Caco-2 (cell line): ENCODE measurements at places on chromosomes 12 and 14.
A peak's percentile ranks its signal among the peaks of the same experiment; 100 is the strongest.

- H3K4me1 ChIP-seq: no peaks in the 10 kb centered on the region
- no peak overlapping the region for H3K4me3 ChIP-seq
- H3K27ac ChIP-seq: no peak overlapping the region
- no peaks in the 10 kb centered on the region for H3K27me3 ChIP-seq
- DNase-seq: no peak
These were observed 5.6 kb downstream of the OR10P1 start for GRCh38 chr12:55642267-55642666.

DNA sequence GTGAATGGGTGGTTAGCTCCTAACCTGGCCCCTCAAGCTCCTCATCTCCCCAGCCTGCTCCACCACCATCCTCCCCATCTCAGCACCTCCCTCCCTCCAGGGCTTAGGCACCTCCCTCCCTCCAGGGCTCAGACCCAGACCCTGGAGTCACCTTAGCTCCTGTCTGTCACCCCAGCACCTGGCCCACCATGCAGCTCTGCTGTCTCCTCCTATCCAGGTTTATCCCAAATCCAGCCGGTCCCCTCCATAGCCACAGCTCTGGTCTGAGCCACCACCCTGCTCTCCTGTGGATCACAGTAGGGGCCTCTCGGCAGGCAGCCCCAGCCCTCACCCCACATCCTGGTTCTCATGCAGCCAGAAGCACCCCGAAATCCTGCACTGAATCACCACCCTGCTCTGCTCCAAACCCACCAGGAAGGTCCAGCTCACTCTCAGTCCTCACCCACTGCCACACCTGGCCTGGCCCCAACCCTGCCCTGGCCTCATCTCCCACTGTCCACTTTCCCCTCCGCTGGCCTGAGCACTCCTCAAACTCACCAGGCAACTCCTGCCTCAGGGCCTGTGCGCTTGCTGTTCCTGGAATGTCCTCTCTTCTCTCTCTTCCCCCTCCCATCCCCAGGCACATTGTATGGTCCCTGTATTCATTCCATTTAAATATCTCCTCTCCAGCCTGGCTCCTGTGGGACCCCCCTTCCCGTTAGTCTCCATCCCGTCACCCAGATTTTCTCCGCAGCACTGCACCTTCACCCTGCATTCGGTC lies 62.6 kb downstream of the DIO3 start:
- no peaks in the 10 kb centered on the region for H3K27me3 ChIP-seq
- no peak overlapping the region for H3K27ac ChIP-seq
- H3K36me3 ChIP-seq: no peaks in the 10 kb centered on the region
- no peak for DNase-seq

- H3K27ac ChIP-seq: no peak overlapping the region
- no peak for DNase-seq
These were observed 78.8 kb upstream of the EVL start for GRCh38 chr14:99986396-99986795.

DNA sequence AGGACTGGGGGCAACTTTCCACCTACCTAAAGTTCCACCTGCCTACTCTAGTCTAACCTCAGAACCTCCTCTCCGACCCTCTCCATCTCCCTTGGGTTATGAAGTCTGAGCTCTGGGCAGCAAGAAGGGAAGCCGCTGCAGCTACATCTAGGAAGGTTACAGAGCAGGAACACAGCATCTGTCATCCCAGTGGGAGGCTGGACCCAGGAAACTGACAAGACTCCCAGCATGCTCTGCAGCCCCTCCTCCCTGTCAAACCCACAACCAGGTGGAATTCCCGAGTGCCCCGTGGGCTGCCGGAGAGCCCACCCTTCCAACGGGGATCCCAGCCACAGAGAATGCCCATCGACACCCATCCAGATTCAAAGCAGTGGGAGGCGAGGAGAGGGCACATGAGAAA lies 2.1 kb downstream of the TESC start:
- H3K36me3 ChIP-seq: no peaks in the 10 kb centered on the region
- no peak overlapping the region for H3K4me3 ChIP-seq
- H3K27me3 ChIP-seq: no peaks in the 10 kb centered on the region
- no peak overlapping the region for H3K27ac ChIP-seq
- peaks cover 6% of the 10 kb centered on the region; the same call in 1 of the 2 replicates for H3K4me1 ChIP-seq

- H3K4me1 ChIP-seq: no peaks in the 10 kb centered on the region
- no peak for DNase-seq
- H3K27me3 ChIP-seq: no peaks in the 10 kb centered on the region
These were observed 348.1 kb upstream of the RPL10L start for GRCh38 chr14:46999661-47000060.

- no peak overlapping the region for H3K27ac ChIP-seq
- H3K36me3 ChIP-seq: no peaks in the 10 kb centered on the region
These were observed 64.6 kb downstream of the BEGAIN start for GRCh38 chr14:100522616-100523099.

DNA sequence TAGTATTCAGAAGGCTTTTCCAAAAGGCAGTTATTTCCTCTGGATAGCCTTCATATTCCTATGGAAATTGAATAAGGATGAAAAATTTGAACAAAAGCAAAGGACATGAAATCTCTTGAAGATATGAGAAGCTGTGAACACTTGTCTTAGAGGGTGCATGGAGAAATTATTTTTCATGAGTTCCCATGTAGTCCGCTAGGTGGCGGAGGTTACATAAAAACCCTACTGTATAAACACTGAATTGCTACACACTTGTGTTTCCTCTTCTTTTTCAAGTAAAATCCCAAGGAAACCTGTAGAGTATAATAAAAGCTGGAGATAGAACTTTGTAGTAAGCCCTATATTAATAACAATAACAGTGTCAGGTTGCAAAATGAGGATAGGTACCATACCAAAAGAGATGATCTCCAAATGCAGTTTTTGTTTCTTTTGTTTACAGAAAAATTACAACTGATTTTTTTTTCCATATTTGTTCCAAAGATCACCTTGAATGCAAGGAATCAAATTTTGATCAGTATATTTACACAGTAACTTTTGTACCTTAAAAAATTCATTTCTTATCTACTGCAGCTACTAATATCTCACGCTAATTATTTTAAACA lies 37.8 kb upstream of the OR4E1 start:
- no peak overlapping the region for H3K4me3 ChIP-seq
- no peaks in the 10 kb centered on the region for H3K27me3 ChIP-seq
- H3K4me1 ChIP-seq: peaks cover 9% of the 10 kb centered on the region; the same call in 1 of the 2 replicates
- H3K27ac ChIP-seq: no peak overlapping the region

- no peak for DNase-seq
- H3K4me1 ChIP-seq: 0 out of 2 replicates have a peak, but pooled peaks cover 5% of the 10 kb centered on the region
- H3K27ac ChIP-seq: no peak overlapping the region
These were observed 86.6 kb downstream of the KDM2B start for GRCh38 chr12:121494093-121494787.

DNA sequence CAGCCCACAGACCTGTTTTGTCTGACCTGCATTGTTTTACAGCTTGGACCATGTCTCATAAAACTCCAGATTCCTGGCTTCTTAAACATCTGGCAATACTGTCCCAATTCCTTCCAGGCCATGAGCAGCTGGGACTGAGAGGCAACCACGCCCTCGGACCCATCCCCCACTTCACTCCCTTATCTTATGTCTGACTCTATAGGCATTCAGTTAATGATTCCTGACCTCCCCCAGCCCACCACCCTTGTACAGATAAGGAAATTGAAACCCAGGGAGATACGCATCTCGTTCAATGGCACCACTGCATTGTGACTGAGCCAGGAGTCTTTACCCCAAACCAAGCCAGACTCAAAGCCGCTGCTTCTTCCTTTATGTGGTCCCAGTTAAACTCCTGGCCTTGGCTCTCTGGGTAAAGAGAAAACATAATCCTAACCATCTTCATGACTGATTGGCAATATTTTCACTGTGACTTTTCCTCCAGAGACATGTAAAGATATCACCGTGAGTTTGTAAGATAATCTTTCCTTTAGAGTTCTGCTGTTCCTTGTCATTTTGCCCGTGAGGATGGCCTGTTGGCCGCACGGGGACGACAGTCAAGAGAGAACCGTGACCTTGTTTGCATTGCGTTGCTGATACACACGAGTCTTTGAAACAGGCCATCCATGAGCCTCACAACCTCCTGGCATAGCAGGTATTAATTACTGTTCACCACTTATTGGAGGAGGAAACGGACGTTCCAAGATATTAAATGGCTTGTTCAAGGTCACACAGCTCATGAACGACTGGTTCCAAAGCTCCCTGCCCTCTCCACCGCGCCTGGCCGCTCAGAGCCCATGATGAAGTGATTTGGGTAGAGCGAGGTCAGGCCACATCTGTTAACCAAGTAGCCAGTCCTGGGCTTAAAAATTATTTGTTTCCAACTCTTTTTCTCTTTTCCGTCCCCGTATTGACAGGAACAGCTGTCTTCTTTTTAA lies 39.4 kb downstream of the MAP1LC3B2 start:
- DNase-seq: peak; percentile 82
- no peaks in the 10 kb centered on the region for H3K36me3 ChIP-seq
- H3K4me3 ChIP-seq: no peak overlapping the region
- H3K4me1 ChIP-seq: peaks cover 22% of the 10 kb centered on the region
- peak overlapping the region; percentile 22 for H3K27ac ChIP-seq

GRCh38 chr12:49949866-49950265 lies 671 bp upstream of the AQP2 start:
- H3K4me1 ChIP-seq: peaks cover 5% of the 10 kb centered on the region; the same call in 1 of the 2 replicates
- H3K4me3 ChIP-seq: no peak overlapping the region
- H3K36me3 ChIP-seq: no peaks in the 10 kb centered on the region
- no peak for DNase-seq
- H3K27ac ChIP-seq: no peak overlapping the region

GRCh38 chr12:92721130-92721529 lies 18.3 kb downstream of the PLEKHG7 start:
- no peaks in the 10 kb centered on the region for H3K36me3 ChIP-seq
- H3K27me3 ChIP-seq: no peaks in the 10 kb centered on the region
- H3K27ac ChIP-seq: no peak overlapping the region
- no peaks in the 10 kb centered on the region for H3K4me1 ChIP-seq
- DNase-seq: no peak

DNA sequence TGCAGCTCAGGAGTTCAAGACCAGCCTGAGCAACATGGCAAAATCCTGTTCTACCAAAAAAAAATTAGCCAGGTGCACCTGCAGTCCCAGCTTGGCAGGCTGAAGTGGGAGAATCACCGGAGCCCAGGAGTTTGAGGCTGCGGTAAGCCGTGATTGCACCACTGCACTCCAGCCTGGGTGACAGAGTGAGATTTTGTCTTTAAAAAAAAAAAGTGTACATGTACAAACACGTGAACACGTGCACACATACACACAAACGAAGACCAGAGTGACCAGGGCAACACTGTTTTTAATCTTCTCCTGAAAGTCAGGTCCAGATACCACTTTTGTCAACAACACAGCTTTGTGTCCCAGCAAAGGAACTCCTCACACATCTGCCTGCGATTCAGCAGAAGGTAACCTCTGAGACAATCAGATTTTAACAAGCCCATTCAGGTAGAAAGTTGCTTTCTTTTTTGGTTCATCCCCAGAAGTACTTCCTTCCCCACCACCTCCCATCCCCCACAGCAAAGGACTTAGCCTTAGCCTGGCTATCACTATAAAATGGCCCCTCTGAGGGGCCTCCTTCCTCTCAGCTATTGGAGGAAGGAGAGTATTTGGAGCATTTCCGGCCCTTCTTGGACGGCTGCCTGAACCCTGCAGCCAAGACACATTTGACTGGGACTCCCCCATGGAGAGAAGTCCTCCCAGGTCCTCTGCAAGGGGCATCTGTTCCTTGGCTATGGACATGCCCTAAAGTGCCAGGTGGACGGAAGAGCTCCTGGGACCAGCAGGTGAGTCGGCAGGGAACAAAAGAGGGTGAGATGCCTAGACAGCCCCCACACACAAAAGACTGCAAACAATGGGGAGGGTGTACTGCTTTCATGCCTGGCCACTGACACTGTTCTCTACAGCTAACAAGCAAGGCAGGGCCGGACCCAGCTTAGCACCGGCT lies 9.8 kb downstream of the CTDSP2 start:
- H3K36me3 ChIP-seq: no peaks in the 10 kb centered on the region; the same call in none of the 2 replicates
- H3K27me3 ChIP-seq: no peaks in the 10 kb centered on the region
- no peak overlapping the region for H3K4me3 ChIP-seq
- no peak for DNase-seq
- no peak overlapping the region for H3K27ac ChIP-seq

DNA sequence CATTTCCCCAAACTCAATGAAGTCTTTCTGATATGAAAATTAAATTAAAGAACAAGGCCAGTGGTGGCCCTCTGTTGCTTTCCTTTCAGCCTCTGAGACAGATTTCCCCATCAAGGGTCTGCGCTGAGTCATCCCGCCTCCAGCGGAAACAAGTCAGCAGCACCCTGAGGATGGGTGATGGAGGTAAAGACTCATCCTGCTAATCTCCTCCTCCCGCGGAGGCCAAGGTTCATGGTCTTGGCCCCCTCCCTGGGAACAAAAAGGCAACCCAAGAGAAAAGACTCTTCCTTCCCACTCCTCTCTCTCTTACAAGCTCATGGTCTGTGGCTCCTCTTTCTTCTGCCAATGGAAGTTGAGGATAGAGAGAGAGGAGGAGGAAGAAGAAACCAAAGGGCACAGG lies 9.0 kb upstream of the NUMB start:
- no peaks in the 10 kb centered on the region for H3K36me3 ChIP-seq
- H3K4me1 ChIP-seq: peaks cover 13% of the 10 kb centered on the region
- H3K27ac ChIP-seq: no peak overlapping the region
- no peaks in the 10 kb centered on the region for H3K27me3 ChIP-seq

DNA sequence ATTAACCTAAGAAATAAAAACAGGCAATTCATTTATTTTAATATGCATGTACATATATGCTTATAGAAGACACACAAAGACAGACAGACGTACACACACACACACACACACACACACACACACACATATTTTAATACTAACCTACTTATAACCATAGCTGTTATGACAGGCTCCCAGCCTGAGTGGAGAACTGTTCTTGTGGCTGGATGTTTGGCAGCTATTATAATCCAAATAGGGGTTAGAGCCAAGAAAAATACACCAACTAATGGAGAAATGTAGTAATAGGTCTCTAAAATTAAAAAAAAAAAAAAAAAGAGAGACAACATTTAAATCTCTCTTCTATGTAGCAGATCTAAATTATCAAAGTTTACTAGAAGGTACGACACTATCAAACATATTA lies 91.8 kb downstream of the SLC41A2 start:
- no peak overlapping the region for H3K27ac ChIP-seq
- H3K36me3 ChIP-seq: no peaks in the 10 kb centered on the region
- no peaks in the 10 kb centered on the region for H3K27me3 ChIP-seq
- no peaks in the 10 kb centered on the region for H3K4me1 ChIP-seq

- H3K4me1 ChIP-seq: no peaks in the 10 kb centered on the region
- no peak overlapping the region for H3K27ac ChIP-seq
- no peaks in the 10 kb centered on the region for H3K36me3 ChIP-seq
- H3K4me3 ChIP-seq: no peak overlapping the region
- no peaks in the 10 kb centered on the region for H3K27me3 ChIP-seq
These were observed 137.4 kb downstream of the CALM1 start for GRCh38 chr14:90534091-90534837.

DNA sequence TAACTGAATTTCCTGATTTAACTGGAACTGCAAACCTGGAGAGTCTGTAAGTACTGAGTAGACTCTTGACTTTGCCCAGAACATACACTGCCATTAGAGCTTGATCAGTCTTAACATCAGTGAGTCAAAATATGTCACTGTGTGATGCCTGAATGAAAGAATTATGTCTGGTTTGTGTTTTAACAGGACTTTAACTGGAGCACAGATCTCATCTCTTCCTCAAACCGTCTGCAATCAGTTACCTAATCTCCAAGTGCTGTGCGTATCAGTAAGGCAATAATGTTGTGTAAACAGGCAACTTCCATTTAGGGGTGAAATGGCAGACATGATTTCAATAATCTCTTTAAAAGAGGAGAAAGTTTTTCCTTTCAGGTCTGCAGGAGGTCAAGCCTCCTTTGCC lies 97.0 kb downstream of the ZFC3H1 start:
- H3K4me1 ChIP-seq: peaks cover 4% of the 10 kb centered on the region; the same call in 1 of the 2 replicates
- H3K27ac ChIP-seq: no peak overlapping the region
- no peak for DNase-seq
- no peak overlapping the region for H3K4me3 ChIP-seq
